ENCODE measurements at places on chromosomes 11 and 22. TPM values are rescaled to one million over a fixed set of nuclear protein-coding genes. Genes with fewer than 3 reads are reported as not detected.

- no peak overlapping the region for H3K4me3 ChIP-seq
- H3K36me3 ChIP-seq, result no peaks in the 10 kb centered on the region
Observed at GRCh38 chr11:17875891-17876290, 137.0 kb downstream of the SERGEF start.

- H3K4me1 ChIP-seq, result no peaks in the 10 kb centered on the region
- peaks cover 23% of the 10 kb centered on the region for H3K27me3 ChIP-seq
- DNase-seq, result peak; percentile 61
- H3K36me3 ChIP-seq, result no peaks in the 10 kb centered on the region
- H3K27ac ChIP-seq, result no peak overlapping the region
Observed at GRCh38 chr11:107018902-107019493, 722 bp upstream of the GUCY1A2 start.

- no peak for DNase-seq
- no peak overlapping the region for H3K27ac ChIP-seq
- H3K36me3 ChIP-seq, result no peaks in the 10 kb centered on the region
- H3K27me3 ChIP-seq, result no peaks in the 10 kb centered on the region
Observed at GRCh38 chr11:80473562-80473961, 1032.7 kb upstream of the TENM4 start.

GRCh38 chr22:23243006-23243573 is 62.8 kb downstream of the BCR start:
- peaks cover 20% of the 10 kb centered on the region for H3K4me1 ChIP-seq
- H3K27me3 ChIP-seq, result no peaks in the 10 kb centered on the region
- no peaks in the 10 kb centered on the region for H3K36me3 ChIP-seq
- no peak overlapping the region for H3K4me3 ChIP-seq
- DNase-seq, result no peak

DNA sequence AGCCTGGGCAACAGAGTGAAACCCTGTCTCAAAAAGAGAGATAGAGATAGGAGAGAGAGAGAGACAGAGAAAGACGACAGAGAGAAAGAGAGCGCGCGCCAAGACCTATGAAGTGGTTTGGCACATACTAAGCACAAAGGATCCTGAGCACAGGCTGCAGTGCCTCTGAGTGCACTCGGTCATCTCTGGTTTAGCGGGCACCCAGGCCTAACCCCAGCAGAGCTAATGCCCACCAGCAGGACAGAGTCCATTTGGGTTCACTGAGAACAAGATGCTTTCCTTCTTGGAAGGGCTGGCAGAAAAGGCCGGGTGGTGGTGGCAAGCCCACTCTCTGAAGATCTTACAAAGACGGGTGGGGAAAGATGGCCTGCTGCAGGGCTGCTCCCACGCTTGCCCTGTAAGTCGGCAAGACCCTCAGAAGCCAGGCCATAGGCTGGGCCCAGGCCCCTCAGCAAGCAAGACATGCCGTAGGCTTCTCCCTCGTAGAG is 3.3 kb downstream of the SCARF2 start:
- H3K27me3 ChIP-seq, result no peaks in the 10 kb centered on the region
- peaks cover 20% of the 10 kb centered on the region for H3K36me3 ChIP-seq
- DNase-seq, result no peak
- H3K4me3 ChIP-seq, result no peak overlapping the region
- H3K27ac ChIP-seq, result no peak overlapping the region

DNA sequence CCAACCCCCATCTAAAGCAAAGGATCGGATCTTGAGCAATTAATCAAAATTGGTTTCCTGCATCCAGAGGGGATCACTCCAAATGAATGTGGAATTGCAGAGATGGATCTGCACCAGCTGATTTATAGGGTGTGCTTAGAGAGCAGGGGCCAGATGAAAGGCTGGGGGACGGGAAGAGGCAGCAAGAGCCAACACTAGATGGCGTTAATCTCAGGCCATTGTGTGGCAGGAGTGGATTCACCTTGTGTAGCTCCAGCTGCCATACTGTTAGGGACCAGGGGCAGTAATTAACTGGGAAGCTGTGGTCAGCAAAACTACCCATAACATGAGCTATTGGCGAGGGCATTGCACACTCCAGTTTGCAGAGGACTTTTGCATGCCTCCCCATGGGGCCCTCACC is 35.6 kb downstream of the SERPINH1 start:
- no peak for DNase-seq
- no peak overlapping the region for H3K27ac ChIP-seq
- H3K4me1 ChIP-seq, result peaks cover 5% of the 10 kb centered on the region
- H3K27me3 ChIP-seq, result peaks cover 8% of the 10 kb centered on the region

Gene OR4D5
- not detected for total RNA-seq

Gene ADAMTS15
- 3.1 TPM for total RNA-seq

Gene ZNF280B
- 1.9 TPM for total RNA-seq

Data from IMR-90 (cell line).